Naive thymus-derived CD4-positive, alpha-beta T cell (primary cell): ENCODE measurements at places on chromosomes 7 and 10. TPM values are rescaled to one million over a fixed set of nuclear protein-coding genes. Genes with fewer than 3 reads are reported as not detected.

Gene APBB1IP
- total RNA-seq, result 99.5 TPM

DNA sequence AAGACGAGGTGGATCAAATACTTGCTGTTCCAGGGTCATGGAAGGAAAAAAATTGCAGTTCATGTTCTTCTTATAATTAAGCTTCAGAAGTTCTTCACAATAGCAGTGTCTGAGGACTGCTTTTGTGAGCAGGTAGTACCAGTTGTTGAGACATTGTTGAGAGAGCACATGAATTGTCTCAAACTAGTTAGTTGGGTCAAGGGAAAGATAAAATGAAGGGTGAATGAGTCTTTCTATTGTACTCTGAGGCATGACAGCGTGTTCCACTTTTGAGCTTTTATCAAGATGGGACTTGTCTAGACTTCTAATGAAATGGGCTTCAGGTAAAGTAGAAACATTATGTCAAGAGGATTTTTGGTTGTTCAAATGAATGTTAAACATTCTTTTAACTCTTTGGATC is 26.0 kb downstream of the KAT6B start:
- no peaks in the 10 kb centered on the region for H3K27me3 ChIP-seq
- H3K4me1 ChIP-seq, result peaks cover 8% of the 10 kb centered on the region
- no peaks in the 10 kb centered on the region for H3K36me3 ChIP-seq

Gene SMO
- total RNA-seq, result 0.11 TPM

Gene PNLIPRP2
- total RNA-seq, result not detected

DNA sequence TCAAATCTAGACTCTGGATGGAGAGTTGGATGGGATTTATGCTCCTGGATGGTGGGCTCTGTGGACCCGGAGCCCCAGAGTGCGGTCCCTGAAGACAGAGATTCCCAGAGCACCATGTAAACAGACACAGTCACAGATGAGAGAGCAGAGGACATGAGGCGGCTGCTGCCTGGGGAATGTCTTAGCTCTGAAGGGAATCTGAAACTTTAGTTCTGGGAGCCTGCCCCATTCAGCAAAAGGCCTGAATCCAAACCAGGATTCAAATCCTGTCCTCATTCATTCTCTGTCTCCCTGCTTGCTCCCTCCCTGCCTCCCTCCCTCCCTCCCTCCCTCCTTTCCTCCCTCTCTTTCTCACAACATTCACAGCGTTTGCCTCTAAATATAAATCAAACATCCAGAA is 49.5 kb upstream of the CALD1 start:
- H3K4me1 ChIP-seq, result no peaks in the 10 kb centered on the region
- no peak overlapping the region for H3K4me3 ChIP-seq
- no peaks in the 10 kb centered on the region for H3K27me3 ChIP-seq
- no peaks in the 10 kb centered on the region for H3K36me3 ChIP-seq
- H3K27ac ChIP-seq, result no peak overlapping the region
- no peak for DNase-seq

DNA sequence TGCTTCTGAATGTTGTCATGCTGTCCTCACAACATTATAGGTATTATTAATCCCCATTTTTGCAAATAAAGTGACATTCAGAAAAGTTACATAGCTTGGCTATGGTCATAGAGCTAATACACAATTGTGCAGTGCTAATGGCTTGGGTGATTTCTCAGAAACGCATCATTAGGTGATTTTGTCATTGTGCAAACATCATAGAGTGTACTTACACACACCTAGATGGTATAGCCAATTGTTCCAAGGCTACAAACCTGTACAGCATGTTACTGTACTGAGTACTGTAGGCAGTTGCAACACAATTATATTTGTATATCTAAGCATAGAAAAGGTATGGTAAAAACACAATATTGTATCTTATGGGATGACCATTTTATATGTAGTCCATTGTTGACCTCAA is 91.0 kb downstream of the BTAF1 start:
- no peaks in the 10 kb centered on the region for H3K27me3 ChIP-seq
- no peaks in the 10 kb centered on the region for H3K4me1 ChIP-seq
- H3K36me3 ChIP-seq, result peaks cover 66% of the 10 kb centered on the region
- H3K4me3 ChIP-seq, result no peak overlapping the region
- DNase-seq, result no peak

DNA sequence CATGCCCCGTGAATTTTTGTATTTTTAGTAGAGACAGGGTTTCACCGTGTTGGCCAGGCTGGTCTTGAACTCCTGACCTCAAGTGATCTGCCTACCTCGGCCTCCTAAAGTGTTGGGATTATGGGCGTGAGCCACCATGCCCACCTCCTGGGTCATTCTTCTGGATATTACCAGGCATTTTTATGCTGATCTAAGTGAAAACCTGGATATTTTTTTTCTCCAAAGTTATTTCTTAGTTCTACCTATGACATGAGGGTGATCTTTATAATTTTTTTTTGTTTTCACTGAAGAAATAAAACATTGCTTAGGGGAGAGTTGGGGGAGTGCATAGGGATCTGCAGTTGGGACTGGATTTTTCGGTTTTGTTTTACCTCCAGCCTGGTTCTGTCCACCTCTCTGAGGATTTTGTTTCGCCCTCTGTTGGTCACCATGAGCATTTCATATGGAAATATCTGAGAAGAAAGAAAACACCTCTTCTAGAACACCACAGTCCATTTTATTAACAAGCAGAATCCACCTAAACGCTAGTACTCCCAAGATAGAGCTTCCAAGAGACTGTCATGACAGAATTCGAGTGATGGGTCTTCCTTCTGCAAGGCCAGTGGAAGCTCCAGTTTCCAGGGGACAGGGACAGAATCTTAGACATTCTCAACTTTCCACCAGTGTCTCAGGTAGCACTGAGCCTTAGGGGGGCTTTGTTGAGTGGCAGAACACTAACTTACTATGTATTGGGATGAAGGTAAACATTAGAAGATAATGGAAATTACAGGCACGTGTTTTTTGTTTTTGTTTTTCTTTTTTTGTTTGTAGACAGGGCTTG is 33.4 kb upstream of the AFAP1L2 start:
- DNase-seq, result no peak
- peaks cover 98% of the 10 kb centered on the region for H3K36me3 ChIP-seq
- no peak overlapping the region for H3K27ac ChIP-seq

Gene H2BK1
- total RNA-seq, result 6.4 TPM

DNA sequence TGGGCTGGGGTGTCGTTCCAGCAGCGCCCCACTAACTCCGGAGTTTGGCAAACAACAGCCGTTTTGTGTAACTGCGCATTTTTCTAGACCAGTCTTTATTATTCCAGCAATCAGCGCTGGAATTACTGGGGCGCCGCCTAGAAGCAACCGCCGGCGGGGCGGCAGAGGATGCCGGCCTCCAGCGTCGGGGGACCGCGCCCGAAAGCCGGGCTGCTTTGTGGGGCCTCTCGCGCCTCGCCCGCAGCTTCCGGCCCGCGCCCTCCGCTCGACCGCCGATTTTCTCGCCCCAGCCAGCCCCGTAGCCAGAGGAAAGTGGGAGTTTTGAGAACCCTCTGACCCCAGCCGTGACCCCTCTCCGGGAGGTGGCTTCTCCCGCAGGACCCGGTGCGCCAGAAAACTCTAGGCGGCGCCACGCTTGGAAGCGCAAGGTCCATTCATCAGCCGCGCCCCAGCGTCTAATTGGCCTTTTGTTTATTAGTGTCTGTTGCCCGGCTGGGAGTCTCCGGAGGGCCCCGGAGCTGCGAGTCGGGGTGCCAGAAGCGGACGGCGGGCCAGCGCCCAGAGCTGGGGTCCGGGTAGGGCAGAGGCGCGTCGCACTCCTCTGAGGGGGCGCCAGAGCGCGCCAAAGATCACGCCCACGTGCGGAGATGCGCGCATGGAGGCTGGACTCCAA is 10.7 kb downstream of the EMX2 start:
- no peak for DNase-seq
- H3K27me3 ChIP-seq, result peaks cover 10% of the 10 kb centered on the region
- H3K4me1 ChIP-seq, result no peaks in the 10 kb centered on the region
- no peaks in the 10 kb centered on the region for H3K36me3 ChIP-seq

GRCh38 chr10:95480102-95480900 is 80.9 kb downstream of the SORBS1 start:
- H3K4me3 ChIP-seq, result no peak overlapping the region
- no peaks in the 10 kb centered on the region for H3K4me1 ChIP-seq
- H3K36me3 ChIP-seq, result no peaks in the 10 kb centered on the region
- H3K27ac ChIP-seq, result no peak overlapping the region
- H3K27me3 ChIP-seq, result no peaks in the 10 kb centered on the region

- no peaks in the 10 kb centered on the region for H3K27me3 ChIP-seq
- no peaks in the 10 kb centered on the region for H3K4me1 ChIP-seq
- H3K27ac ChIP-seq, result no peak overlapping the region
These were observed 329.0 kb downstream of the RNLS start for GRCh38 chr10:88254091-88254490.

Gene TYW1B
- 5.4 TPM for total RNA-seq

- no peak for DNase-seq
- H3K4me1 ChIP-seq, result no peaks in the 10 kb centered on the region
- no peaks in the 10 kb centered on the region for H3K27me3 ChIP-seq
- no peaks in the 10 kb centered on the region for H3K36me3 ChIP-seq
- H3K27ac ChIP-seq, result no peak overlapping the region
These were observed 49.5 kb upstream of the SLC29A3 start for GRCh38 chr10:71269301-71270288.

- H3K4me3 ChIP-seq, result no peak overlapping the region
- DNase-seq, result no peak
- H3K27me3 ChIP-seq, result no peaks in the 10 kb centered on the region
- no peaks in the 10 kb centered on the region for H3K36me3 ChIP-seq
These were observed 278.1 kb downstream of the DPP6 start for GRCh38 chr7:154330318-154330717.

DNA sequence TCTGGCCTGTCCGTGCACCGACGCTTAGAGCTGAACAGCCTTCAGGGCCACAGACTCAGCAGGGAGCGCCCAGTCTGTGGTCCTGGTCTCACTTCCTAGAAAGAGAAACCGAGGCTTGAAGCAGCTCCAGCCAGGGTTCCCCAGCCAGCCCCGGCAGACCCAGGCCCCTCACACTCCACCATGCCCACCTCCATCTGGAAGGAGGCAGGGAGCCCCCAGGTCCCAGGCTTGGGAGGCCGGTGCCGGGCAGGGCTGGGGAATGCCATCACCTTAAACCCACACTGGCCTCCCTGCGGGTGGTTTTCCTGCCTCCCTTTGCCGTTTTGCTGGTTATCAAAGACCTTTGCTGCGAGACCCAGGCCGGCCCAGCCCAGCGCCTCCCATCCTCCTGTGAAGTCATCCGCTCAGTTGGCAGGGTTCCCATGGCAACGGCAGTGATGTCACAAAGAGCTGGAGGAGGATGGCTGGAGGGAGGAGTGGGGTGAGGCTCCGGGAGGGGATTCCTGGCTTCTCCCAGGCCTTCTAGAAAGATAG is 24.0 kb downstream of the ELFN1 start:
- H3K27ac ChIP-seq, result no peak overlapping the region
- H3K4me3 ChIP-seq, result no peak overlapping the region
- no peaks in the 10 kb centered on the region for H3K27me3 ChIP-seq
- DNase-seq, result no peak

DNA sequence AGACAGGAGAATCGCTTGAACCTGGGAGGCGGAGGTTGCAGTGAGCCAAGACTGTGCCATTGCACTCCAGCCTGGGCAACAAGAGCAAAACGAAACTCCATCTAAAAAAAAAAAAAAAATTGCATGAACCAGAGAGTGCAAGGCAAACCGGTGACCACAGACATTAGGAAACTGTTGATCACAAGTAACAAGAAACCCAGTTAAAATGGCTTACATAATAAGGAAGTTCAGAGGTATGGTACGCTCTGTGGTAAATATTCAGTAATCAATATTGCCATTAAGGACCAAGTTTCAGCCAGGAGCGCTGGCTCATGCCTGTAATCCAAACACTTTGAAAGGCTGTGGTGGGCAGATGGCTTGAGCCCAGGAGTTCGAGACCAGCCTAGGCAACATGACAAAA is 9.2 kb upstream of the NT5C2 start:
- DNase-seq, result no peak
- no peak overlapping the region for H3K4me3 ChIP-seq
- no peaks in the 10 kb centered on the region for H3K36me3 ChIP-seq
- H3K27ac ChIP-seq, result no peak overlapping the region
- H3K4me1 ChIP-seq, result no peaks in the 10 kb centered on the region
- H3K27me3 ChIP-seq, result no peaks in the 10 kb centered on the region

DNA sequence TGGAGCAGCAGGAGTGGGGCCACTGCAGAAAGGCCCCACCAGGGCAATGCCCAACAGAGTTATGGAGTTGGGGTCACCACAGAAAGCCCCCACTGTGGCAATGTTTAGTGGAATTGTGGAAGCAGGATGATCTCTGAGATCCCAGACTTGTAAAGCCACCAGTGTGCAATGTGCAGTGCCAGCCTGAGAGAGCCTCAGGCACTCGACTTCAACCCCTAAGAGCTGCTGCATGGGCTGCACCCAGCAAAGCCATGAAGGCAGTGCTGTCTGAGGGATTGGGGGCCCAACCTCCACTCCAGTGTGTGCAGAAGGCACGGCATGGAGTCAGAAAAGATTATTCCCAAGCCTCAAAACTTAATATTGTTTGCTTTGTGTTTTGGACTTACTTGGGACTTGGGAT is 20.4 kb downstream of the SAMD9 start:
- no peak overlapping the region for H3K4me3 ChIP-seq
- H3K36me3 ChIP-seq, result no peaks in the 10 kb centered on the region
- H3K27me3 ChIP-seq, result no peaks in the 10 kb centered on the region
- DNase-seq, result no peak
- H3K27ac ChIP-seq, result no peak overlapping the region
- no peaks in the 10 kb centered on the region for H3K4me1 ChIP-seq

GRCh38 chr7:137454246-137454724 is 110.8 kb upstream of the PTN start:
- H3K27me3 ChIP-seq, result no peaks in the 10 kb centered on the region
- no peak overlapping the region for H3K4me3 ChIP-seq
- DNase-seq, result no peak
- H3K36me3 ChIP-seq, result no peaks in the 10 kb centered on the region
- H3K4me1 ChIP-seq, result no peaks in the 10 kb centered on the region

GRCh38 chr10:15211464-15211979 is 43.0 kb upstream of the NMT2 start:
- no peaks in the 10 kb centered on the region for H3K27me3 ChIP-seq
- DNase-seq, result no peak
- no peaks in the 10 kb centered on the region for H3K36me3 ChIP-seq
- no peak overlapping the region for H3K4me3 ChIP-seq

GRCh38 chr7:157596881-157597280 is 260.1 kb downstream of the DNAJB6 start:
- no peaks in the 10 kb centered on the region for H3K36me3 ChIP-seq
- no peak overlapping the region for H3K27ac ChIP-seq
- H3K4me3 ChIP-seq, result no peak overlapping the region

- H3K27me3 ChIP-seq, result no peaks in the 10 kb centered on the region
- H3K36me3 ChIP-seq, result no peaks in the 10 kb centered on the region
- no peaks in the 10 kb centered on the region for H3K4me1 ChIP-seq
- H3K27ac ChIP-seq, result no peak overlapping the region
- no peak for DNase-seq
These were observed 62.4 kb upstream of the CC2D2B start for GRCh38 chr10:95845411-95845810.

Gene SPDYE3
- total RNA-seq, result not detected

- peaks cover 12% of the 10 kb centered on the region for H3K36me3 ChIP-seq
- H3K4me3 ChIP-seq, result no peak overlapping the region
- peaks cover 4% of the 10 kb centered on the region for H3K4me1 ChIP-seq
- DNase-seq, result no peak
- H3K27ac ChIP-seq, result no peak overlapping the region
- no peaks in the 10 kb centered on the region for H3K27me3 ChIP-seq
These were observed 15.1 kb downstream of the RNF216 start for GRCh38 chr7:5766321-5766761.

- H3K27me3 ChIP-seq, result peaks cover 28% of the 10 kb centered on the region
- H3K4me3 ChIP-seq, result no peak overlapping the region
- no peaks in the 10 kb centered on the region for H3K36me3 ChIP-seq
- no peak for DNase-seq
These were observed 2.9 kb downstream of the IGF2BP3 start for GRCh38 chr7:23467291-23467805.
